ENCODE measurements at places on chromosomes 2 and 18.

DNA sequence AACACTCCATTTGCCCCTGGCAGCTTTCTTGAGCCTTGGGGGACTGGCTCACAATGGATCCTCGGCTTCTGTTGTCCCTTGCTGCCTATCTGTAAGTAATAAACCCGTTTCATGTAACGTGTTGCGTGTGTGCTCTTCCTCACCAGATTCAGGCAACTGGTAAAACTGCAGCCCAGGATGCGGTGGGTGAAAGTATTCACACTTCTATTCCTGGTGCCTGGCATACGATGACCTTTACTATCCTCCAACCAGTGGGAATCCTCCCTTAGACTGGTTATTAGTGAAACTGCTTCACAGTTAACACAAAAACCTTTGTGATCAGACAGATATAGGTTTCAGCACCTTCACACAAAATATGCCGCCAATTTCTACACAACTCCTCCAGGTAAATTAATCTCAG, 13.6 kb upstream of the ICA1L start:
- no peak for DNase-seq

GRCh38 chr2:76851000-76851399, 671.2 kb downstream of the LRRTM4 start:
- DNase-seq = no peak

DNA sequence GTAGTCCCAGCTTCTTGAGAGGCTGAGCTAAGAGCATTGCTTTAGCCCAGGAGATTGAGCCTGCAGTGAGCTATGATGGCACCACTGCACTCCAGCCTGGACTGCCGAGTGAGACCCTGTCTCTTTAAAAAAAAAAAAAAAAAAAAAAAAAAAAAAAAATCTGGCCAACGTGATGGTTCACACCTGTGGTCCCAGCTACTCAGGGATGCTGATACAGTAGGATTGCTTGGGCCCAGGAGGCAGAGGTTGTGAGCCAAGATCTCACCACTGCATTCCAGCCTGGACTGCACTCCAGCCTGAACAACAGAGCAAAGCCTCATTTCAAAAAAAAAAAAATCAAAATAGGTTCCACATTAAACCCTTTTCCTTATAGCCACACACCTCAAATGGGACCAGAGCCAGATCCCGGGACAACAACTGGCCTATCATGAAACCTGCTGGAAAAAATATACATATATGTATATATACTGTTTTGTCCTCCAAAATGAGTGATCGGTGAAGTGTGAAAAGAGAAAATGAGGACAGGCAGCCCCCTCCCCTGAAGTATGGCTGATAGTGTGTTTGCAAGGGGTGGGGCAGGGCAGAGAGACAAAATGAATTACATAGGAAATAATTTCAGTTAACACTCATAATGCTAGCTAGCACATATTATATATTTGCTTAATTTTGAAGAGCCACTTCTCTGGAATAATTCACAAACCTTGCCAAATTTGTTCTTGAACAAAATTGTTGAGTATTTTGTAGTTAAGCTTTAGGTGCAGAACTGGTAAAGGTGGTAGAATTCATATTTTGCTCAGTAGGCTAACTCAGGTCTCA, 22.9 kb downstream of the MAPRE2 start:
- DNase-seq = no peak

GRCh38 chr2:233831011-233831721, 23.2 kb downstream of the HJURP start:
- DNase-seq = no peak

DNA sequence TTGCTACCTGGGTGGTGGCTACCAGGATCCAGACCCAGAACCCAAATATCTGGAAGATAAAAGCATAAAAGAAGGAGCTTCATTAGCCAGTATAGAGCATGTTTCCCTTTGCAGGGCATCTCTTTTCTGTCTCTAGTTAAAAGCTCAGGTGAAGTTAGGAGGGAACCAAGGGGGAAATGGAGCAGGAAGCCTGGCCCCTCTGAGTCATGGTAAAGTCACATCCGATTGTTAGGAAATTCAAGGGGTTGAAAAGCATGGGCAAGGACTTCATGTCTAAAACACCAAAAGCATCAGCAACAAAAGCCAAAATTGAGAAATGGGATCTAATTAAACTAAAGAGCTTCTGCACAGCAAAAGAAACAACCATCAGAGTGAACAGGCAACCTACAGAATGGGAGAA, 126.9 kb downstream of the RPIA start:
- no peak for DNase-seq

GRCh38 chr2:38505779-38506178, 96.9 kb downstream of the HNRNPLL start:
- peak; percentile 31 for DNase-seq

DNA sequence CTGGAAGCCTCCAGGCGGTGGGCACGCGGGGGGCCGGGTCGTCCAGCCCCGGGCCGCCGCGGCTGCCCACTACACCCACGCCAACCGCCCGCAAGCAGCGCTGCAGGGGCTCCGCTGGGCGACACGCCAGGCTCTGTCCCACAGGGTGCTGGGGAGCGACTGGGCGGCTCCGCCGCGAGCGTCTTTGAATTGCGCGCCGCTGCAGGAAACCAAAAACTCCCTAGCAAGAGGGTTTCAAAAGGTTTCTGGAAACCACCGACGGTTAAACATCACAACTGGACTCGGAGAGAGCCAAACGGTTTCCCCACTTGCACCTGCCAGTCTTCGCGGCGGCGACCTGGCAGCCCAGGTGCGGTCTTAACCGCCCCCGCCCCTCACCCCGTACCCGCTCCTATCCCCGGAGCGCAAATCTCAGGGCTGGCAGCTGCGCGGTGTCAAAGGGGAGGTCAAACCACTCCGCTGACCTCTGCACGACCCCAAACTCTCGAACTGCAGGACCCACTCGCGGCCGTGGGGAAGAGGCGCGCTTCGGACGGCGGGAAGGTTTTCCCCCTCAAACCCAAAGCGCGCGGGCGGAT, 1.0 kb downstream of the CXCR4 start:
- no peak for DNase-seq

DNA sequence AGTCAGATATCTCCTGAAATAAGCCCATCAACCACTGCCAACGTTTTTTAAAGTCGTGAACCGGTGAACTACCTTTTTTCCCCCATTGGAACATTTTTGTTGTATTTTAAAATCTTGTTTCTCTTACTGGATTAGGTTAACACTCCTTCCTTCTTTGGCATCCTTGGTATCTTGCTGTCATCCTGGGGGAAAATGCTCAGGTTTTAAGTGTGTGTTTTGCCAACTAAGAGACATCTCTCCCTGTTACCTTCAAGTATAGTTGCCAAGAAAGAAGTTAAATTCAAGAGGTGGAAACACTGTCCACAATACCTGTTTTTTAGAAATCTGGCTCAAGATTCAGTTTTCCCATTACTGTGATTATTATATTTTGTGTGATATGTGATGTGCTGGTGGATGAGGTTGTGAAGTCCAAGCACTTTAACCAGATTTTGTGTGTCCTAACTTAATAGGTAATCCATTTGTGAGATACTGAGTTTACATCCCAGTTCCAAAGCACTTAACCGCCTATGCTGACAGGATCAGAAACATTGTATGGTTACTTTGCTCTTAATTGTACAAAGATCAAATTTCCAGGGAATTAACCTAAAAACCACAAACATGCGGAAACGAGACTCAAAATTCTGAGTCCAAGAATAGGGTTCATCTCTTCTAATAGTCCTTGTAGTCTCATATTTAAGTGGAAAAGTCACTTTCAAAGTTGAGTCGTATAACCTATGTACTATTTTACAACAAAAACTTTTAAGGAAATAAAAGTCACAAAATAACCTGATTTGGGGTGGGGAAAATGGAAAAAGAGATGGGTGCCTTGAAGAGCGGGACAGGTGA, 1.3 kb upstream of the SP3 start:
- DNase-seq = no peak

DNA sequence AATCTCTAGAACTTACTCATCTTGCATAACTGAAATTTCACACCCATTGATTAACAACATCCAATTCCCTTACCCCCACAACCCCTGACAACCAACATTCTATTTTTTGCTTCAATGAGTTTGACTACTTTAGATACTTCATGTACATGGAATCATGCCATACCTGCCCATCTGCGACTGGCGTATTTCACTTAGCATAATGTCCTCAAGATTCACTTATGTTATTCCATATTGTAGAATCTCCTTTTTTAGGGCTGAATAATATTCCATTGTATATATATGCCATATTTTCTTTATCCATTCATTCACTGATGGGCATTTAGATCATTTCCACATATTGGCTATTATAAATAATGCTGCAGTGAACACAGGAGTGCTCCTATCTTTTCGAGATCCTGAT, 13.8 kb downstream of the CTAGE1 start:
- no peak for DNase-seq

- no peak for DNase-seq
These were observed 337.8 kb upstream of the TCF4 start for GRCh38 chr18:55925772-55926171.

DNA sequence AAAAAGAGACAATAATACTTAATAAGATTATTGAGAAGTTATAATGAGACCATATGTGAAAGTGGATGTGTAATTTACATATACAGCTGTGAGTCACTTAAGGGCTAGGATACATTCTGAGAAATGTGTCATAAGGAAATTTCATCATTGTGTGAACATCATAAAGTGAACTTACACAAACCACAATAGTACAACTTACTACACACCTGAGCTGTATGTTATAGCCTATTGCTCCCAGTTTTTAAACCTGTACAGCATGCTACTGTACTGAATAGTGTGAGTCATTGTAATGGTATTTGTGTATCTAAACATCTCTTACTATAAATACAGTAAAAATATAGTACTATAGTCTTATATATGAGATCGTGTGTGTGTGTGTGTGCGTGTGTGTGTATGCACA, 1420.3 kb upstream of the PIK3C3 start:
- DNase-seq = no peak

- DNase-seq = no peak
These were observed 9.7 kb downstream of the RAB11FIP5 start for GRCh38 chr2:73103018-73103542.

GRCh38 chr2:233442028-233442310, 87.7 kb downstream of the DGKD start:
- DNase-seq = no peak

GRCh38 chr2:112973156-112973555, 4.7 kb upstream of the IL36G start:
- no peak for DNase-seq

DNA sequence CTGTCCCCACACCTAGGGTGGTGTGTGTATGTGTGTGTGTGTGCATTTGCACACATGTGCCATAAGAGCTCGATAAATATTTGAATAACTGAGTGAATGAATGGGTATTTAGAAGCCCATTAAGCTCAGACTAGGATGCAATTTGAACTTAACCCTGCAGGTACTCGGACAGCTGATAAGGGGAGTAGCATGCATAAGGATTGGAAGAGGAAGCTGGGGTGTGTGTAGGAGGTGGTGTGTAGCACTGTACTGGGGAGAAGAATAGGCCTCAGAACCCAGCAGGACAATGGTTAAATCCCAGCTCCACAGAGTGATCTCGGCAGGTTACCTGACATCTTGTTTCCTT, 1.8 kb upstream of the KCNF1 start:
- DNase-seq = no peak

DNA sequence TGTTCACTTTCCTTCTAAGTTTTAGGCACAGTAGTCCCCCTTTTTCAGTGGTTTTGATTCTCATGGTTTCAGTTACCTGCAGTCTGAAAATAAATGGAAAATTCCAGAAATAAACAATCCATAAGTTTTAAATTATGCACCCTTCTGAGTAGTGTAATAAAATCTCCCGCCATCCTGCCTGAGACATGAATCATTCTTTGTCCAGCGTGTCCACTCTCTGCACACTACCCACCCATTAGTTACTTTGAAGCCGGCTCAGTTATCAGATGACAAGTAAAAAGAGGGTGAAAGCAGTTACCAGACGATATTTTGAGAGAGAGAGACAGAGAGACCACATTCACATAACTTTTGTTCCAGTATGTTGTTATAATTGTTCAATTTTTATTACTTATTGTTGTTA, 400.5 kb downstream of the TMX3 start:
- DNase-seq = peak; percentile 17

DNA sequence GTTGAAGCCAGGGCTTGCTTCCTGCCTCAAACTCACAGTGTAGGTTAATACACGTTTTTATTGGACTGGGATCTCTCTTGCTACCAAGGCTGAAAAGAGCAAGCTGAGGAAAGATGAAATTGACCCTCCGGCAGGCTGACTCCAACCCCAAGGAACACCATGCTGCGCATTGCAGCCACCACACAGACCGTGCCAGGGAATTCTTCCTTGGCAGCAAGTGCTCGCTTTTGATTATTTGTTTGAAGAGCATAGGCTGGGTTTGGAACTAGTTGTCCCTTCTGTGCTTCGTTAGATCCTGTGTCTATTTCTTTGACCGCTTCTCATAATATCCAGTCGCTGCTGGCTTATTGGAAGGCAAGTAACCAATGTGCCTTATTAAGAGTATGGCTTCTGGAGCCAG, 34.4 kb upstream of the DARS1 start:
- DNase-seq = no peak

- no peak for DNase-seq
These were observed 21.0 kb upstream of the SELENOI start for GRCh38 chr2:26324903-26325302.

DNA sequence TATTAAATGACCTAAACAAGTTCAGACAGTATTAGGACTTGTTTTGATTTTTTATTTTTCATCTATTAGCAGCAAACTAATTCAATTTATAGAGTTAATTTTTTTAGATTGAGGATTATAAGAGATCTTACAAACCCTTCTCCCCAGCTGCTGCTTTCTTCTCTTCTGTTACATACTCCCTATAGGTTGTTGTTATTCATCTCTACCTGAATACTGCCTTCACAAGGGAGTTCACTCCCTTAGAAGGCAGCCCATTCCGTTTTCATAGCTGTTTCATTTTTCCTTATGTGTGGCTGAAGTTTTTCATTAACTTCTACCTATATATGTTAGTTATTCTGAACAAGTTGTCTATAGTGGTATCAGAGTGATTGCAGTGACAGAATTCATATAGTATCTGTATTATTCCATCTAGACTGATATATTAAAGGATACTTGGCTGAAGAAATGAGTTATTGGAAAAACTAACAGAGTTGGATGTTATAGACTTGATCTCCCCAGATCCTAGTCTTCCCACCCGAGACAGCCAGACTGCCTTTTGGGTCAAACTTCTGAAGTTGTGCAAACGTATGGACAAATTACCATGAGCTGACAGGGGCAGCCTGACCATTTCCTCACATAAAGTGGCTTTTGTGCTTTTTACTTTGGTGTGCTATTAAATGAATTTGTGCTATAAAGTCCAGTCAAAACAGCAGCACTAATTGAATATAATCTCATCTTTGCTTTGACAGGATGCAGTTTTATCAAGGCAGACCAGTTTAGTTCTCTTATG, 8.7 kb downstream of the GLS start:
- no peak for DNase-seq

GRCh38 chr2:24971286-24971535, 544 bp downstream of the DNAJC27 start:
- DNase-seq = no peak

DNA sequence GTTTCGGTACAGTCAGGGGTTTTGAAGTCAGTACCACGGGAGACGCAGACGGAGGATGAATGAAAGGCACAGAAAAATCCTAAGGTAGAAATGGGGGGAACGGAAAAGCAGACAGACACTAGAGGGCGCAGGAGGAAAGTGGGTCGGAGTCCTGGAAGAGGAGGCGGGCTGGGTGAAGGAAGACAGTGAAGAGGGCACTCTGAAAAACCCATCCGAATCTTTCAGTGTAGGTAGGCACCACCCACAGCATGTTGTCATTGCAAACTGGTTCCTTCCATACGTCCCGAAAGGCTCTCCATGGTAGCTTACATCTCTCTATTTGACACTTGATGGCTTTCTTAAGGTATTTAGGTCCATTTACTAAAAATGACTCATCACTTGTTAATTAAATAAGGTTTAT, 18.5 kb upstream of the ZNF236 start:
- peak; percentile 60 for DNase-seq
